Neural progenitor cell (in vitro differentiated cells): ENCODE measurements at places on chromosomes 13 and 19. TPM values are rescaled to one million over a fixed set of nuclear protein-coding genes. Genes with fewer than 3 reads are reported as not detected.

PCSK4 gene
- total RNA-seq = 3.6 and 12.5 TPM in 2 replicates

ALOX5AP gene
- not detected in 2 replicates for total RNA-seq

ONECUT3 gene
- total RNA-seq = 0.09 TPM in 1 of 2 replicates, not detected in the other

PABPC3 gene
- 0.17 TPM in 1 of 2 replicates, not detected in the other for total RNA-seq

TMPRSS9 gene
- 0.40 TPM in 1 of 2 replicates, not detected in the other for total RNA-seq

NLRP4 gene
- not detected in 2 replicates for total RNA-seq

DAND5 gene
- total RNA-seq = 0.06 and 0.07 TPM in 2 replicates

DIRAS1 gene
- 2.7 and 4.2 TPM in 2 replicates for total RNA-seq

INAFM1 gene
- total RNA-seq = 3.7 TPM in 1 of 2 replicates, not detected in the other

ZNF534 gene
- 0.43 and 0.62 TPM in 2 replicates for total RNA-seq

DNASE2 gene
- 8.7 and 16.5 TPM in 2 replicates for total RNA-seq

SLITRK1 gene
- total RNA-seq = 1.6 and 3.3 TPM in 2 replicates

KIR2DL3 gene
- not detected in 2 replicates for total RNA-seq

ZNF112 gene
- total RNA-seq = 11.4 and 18.2 TPM in 2 replicates

ZNF814 gene
- total RNA-seq = 30.7 and 33.0 TPM in 2 replicates

GRIN2D gene
- 0.28 and 0.45 TPM in 2 replicates for total RNA-seq

UHRF1 gene
- total RNA-seq = 34.1 and 74.7 TPM in 2 replicates

GCDH gene
- total RNA-seq = 39.5 and 75.0 TPM in 2 replicates

WIZ gene
- 9.1 and 30.3 TPM in 2 replicates for total RNA-seq

PSG1 gene
- total RNA-seq = not detected in 2 replicates

TEX101 gene
- total RNA-seq = not detected in 2 replicates

LRRC63 gene
- not detected in 2 replicates for total RNA-seq

NLRP7 gene
- total RNA-seq = 0.09 TPM in 1 of 2 replicates, not detected in the other

CRYL1 gene
- total RNA-seq = 0.37 and 3.6 TPM in 2 replicates

SIGLEC14 gene
- not detected in 2 replicates for total RNA-seq

C19orf47 gene
- total RNA-seq = 10.6 and 13.1 TPM in 2 replicates

ZNF699 gene
- 12.9 and 21.6 TPM in 2 replicates for total RNA-seq

RASAL3 gene
- not detected in 2 replicates for total RNA-seq

UBE2S gene
- 118 and 159 TPM in 2 replicates for total RNA-seq

TMIGD2 gene
- 0.19 and 1.3 TPM in 2 replicates for total RNA-seq

CCL25 gene
- 1.2 TPM in 1 of 2 replicates, not detected in the other for total RNA-seq

ZFP28 gene
- total RNA-seq = 11.2 and 11.9 TPM in 2 replicates

BRCA2 gene
- 27.0 and 38.7 TPM in 2 replicates for total RNA-seq

DNAAF3 gene
- 9.1 and 12.0 TPM in 2 replicates for total RNA-seq

SLC8A2 gene
- total RNA-seq = 14.5 and 17.6 TPM in 2 replicates

ALG5 gene
- total RNA-seq = 17.2 and 24.1 TPM in 2 replicates

ZNF610 gene
- total RNA-seq = 13.0 and 13.1 TPM in 2 replicates

BSPH1 gene
- not detected in 2 replicates for total RNA-seq
